ENCODE measurements at places on chromosomes 2 and 18. TPM values are rescaled to one million over a fixed set of nuclear protein-coding genes. Genes with fewer than 3 reads are reported as not detected.
A peak's percentile ranks its signal among the peaks of the same experiment; 100 is the strongest.

Gene IL36RN
- total RNA-seq, result not detected

Gene IL1A
- total RNA-seq, result under 0.01 TPM

Gene SERPINB13
- not detected for total RNA-seq

Gene MC5R
- not detected for total RNA-seq

Gene ARMC9
- total RNA-seq, result 19.9 TPM

Gene UGT1A3
- total RNA-seq, result not detected

Gene ADI1
- total RNA-seq, result 68.4 TPM

Gene TOGARAM2
- 0.19 TPM for total RNA-seq

Gene CNDP1
- total RNA-seq, result not detected

Gene ST6GAL2
- total RNA-seq, result not detected

Gene RNF144A
- 23.6 TPM for total RNA-seq

DNA sequence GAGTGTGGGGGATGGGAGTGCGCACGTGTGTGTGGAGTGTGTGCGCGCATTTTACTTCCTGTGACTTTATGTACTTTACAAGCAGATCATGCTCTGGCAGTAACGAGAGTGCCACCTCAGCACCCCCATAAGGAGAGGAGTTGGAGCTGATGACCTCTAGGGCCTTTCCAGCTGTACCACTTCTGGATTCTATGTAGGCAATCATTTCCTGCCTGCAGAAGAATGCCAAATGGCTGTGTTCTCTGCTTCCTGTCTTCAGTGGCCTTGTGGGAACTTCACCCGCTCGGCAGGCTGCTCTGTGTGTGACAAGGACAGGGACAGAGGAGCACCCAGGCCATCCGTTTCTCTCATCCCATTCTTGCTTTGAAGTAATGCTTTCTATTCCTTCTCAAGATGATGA lies 22.8 kb upstream of the ZNF385B start:
- DNase-seq, result no peak

- peak; percentile 12 for DNase-seq
Measured at GRCh38 chr18:66872277-66872676, 268.4 kb upstream of the CDH19 start.

- DNase-seq, result no peak
Measured at GRCh38 chr2:137886083-137886831, 78.0 kb upstream of the HNMT start.

- no peak for DNase-seq
Measured at GRCh38 chr18:48763719-48764100, 187.1 kb downstream of the SMAD7 start.

GRCh38 chr2:165109915-165110314 lies 93.9 kb downstream of the SCN3A start:
- no peak for DNase-seq

DNA sequence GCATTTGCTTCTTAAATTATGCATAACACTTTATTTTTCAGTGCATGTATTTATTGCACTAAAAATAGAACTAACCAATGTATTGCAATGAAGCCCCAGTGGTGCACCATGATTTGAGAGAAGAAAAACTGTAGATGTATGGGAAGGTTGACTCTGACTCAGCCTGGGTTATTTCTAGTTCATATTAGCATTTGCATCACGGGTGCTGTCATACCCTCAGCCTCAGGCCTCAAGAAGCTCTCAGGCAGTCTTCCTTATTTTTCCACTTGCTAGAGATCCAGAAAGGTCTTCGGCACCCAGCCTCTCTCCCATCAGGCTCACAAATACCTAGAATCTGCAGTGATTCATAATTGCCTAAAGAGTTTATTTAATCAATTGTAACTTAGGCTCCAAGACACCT lies 148.0 kb downstream of the DNER start:
- no peak for DNase-seq

DNA sequence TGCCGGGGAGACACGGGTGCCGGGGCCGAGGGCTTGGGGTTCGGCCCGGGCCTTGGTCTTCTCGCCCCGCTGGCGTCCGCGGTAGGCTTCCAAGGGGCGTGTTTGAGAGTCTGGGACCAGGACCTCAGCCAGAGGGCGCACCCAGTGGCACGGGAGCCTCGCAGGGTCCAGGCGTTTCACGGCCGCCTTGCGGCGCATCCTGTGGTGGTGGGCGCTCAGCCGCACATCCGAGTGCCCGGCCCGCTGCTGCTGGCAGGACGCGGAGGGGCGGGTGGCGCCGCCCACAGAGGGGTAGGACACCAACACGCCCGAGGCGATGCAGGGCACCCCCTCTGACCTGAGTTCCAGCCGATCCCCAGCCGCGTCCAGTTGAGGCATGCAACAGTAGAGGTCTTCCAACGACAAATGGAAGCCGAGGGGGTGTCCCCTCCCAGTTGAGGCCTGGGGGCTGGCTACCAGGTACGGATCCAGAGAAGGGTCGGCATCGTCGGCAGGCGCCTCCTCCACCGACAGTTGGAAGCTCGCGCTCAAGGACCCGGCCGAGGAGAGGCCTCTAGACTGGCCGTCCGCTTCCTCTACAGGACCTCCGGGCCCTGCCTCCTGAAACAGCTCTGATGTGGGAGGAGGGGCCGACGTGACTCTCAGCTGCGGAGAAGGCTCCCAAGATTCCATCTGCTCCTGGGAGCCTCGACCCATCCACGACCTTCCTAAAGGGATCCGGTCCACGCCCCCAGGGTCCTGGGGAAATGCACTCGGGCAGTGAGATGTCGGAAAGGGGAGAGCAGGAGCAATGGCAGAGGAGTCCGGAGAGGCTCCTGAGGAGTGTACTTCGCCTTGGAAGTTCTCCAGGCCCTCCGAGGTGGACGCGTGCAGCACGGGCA lies 6.3 kb downstream of the C2orf81 start:
- peak; percentile 33 for DNase-seq

GRCh38 chr2:200669308-200669707 lies 83.5 kb downstream of the AOX1 start:
- no peak for DNase-seq

GRCh38 chr18:53639687-53640086 lies 584.8 kb downstream of the MBD2 start:
- DNase-seq, result no peak

DNA sequence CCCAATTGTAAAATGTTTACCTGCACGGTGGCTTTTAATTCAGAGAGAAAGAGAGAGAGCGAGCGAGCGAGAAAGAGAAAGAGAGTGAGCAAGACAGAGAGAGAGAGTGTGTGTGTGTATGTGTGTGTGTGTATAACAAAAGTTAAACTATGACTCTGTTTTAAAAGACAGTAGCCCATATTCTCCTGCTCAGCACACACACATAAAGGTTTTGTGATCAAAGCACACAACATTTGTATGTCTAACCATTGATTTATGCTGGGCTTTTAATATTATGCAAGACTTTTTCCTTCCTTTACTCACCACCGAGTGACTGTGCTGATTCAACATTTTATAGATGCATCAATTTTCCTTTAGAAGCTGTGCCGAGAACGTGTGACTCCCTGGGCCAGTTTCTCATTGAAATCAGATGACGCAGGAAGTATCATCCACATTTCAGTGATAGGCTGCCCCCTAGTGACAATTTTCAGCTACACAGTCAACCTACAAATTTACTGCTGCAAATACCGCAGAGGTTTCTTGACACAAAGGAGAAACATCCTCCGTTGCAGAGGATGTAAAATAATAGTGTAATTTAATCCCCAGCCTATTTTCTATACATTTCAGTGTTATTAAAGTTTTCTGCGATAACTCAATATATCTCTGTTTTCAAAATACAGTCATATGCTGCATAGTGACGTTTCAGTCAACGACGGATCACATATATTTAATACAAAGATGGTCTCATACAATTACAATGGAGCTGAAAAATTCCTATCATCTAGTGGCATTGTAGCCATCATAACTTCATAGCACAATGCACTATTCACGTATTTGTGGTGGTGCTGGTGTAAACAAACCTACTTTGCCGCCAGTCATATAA lies 165.9 kb upstream of the TANK start:
- DNase-seq, result peak; percentile 89

DNA sequence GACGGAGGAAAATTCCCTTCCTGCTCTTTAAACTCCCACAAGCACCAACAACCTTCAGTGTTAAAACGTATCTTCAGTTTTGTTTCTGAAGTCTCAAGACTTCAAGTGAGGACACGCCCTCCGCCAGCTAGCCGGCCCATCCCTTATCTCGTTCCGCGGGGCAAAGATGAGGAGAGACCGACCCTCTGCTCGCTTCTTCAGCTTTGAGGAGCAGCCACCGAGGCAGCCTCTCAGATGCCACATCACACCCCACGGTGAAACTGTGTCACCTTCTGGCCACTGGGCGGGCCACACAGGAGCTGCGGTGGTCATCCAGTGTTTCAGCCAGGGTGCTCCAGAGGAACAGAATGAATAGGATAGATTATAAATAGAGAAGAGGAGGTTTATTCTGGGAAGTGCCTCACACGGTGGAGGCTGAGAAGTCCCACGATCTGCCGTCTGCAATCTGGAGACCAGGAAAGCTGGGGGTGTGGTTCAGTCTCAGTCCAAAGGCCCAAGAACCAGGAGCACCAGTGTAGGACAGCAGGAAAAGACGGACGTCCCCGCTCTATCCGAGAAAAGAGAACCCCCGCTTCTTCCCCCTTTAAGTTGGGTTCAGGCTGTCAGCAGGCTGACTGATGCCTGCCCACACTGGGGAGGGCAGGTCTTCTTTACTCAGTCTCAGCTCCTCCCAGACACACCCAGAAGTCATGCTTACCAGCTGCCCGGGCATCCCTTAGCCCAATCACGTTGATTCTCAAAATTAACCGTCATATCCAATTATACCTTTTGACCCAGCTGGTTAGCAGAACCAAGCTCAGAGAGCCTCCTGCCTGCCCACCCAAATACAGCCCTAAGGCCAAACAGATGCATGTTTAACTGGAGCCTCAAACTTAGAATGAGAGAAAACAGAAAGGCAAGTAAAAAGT lies 399.7 kb upstream of the ID2 start:
- no peak for DNase-seq

- no peak for DNase-seq
Measured at GRCh38 chr2:49988816-49989215, 834.5 kb upstream of the FSHR start.

GRCh38 chr2:143771939-143772338 lies 642.7 kb downstream of the ARHGAP15 start:
- DNase-seq, result no peak

DNA sequence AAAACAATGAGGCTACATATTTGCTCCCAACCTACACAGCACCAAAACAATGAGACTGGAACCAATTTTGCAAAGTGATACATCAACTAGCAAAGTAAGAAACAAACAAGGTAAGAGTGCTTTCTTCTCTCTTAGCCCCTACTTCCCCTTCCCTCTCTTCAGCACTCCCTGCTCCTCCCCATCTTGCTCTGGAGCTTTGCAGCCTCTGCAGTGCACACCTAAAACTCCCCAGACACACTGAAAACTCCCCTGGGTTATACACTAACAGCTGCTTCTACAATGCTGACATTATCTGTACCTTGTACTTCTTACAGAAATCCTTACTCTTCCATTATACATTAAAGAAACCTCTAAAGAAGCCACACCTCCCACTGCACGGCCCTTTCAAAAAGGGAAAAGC lies 93.7 kb downstream of the RBMS1 start:
- no peak for DNase-seq

DNA sequence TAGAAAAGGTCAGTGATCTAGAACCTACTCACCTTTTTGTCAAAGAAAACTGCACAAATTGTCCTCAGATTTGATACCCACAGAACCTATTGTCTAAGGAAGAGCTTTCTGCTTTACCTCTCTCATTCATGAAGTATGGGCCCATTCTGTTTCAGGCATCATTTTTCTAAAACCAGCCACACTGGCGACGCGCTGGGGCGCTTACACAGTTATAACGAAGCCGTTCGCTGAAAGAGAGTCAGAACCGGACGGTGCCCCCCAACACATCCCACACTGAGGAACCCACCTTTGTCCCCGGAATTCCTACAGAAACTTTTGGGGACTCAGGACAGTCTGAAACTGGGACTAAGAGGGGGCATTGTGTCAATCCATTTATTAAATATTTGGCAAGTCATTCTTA lies 206.3 kb upstream of the HAAO start:
- no peak for DNase-seq

DNA sequence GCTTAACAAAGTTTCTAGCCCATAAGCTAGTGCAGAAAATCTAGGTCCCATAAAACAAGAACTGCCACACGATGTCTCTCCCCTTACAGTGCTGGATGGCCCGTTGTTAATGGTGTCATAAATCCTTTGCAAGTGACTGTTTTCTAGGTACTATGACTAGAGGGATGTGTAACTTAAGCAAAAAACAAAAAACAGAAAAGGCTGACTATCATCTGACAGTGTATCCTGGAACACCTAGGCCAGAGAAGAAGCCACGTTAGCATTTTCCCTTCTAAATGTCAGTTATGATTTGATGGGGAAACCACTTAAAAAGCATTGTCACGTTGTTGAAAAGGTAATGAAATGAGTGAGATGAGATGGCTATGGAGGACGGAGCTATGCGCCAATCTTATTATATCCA lies 2.4 kb downstream of the CASP8 start:
- no peak for DNase-seq

DNA sequence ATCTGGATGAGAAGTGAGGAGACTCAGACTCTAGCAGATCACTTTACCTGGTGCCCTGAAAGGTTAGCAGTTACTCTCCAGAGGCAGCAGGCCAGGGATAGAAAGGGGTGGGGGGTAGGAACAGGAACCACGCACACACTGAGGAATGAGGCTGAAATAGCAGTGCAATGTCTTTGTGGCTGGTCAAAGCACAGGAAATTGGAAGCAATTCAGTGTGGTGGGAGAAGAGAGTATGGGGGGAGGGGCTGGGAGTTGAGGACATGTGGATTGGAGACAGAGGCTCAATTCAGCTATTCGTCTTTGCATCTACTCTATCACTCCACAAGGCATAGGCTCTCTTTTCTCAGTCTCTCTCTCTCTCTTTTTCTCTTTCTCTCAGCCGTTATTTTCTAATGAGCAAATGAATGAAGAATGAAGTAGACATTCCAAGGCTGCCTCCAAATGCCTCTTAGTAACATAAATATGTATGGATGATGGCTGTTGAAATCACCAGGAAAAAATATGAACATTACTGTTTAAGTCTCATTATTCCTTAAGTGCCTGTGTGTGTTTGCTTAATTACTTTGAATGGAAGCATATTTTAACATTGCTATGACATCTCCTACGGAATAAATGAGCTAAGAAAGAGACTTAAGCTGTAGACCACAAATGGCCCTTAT lies 979.4 kb downstream of the TSN start:
- DNase-seq, result peak; percentile 66

DNA sequence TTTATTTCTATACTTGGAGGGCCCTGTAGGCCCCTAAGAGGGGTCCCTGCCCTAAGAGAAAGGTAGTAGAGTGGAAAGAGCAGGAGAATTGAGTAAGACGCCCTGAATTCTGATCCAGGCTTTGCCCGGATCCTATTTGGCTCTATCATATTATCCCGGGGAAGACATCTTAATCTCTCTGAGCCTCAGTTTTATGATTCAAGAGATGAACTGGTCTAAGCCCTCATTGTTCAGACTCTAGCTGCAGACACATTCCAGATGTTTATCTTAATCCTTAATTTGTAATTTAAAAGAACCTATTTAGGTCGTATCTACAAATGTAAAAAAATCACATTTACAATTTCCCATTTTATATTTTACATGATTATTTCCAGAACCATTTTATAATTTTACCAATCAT lies 220.1 kb downstream of the AGPS start:
- DNase-seq, result no peak

- DNase-seq, result no peak
Measured at GRCh38 chr2:116842164-116842563, 972.3 kb upstream of the DDX18 start.
